ENCODE measurements at places on chromosomes 2 and 18.

DNA sequence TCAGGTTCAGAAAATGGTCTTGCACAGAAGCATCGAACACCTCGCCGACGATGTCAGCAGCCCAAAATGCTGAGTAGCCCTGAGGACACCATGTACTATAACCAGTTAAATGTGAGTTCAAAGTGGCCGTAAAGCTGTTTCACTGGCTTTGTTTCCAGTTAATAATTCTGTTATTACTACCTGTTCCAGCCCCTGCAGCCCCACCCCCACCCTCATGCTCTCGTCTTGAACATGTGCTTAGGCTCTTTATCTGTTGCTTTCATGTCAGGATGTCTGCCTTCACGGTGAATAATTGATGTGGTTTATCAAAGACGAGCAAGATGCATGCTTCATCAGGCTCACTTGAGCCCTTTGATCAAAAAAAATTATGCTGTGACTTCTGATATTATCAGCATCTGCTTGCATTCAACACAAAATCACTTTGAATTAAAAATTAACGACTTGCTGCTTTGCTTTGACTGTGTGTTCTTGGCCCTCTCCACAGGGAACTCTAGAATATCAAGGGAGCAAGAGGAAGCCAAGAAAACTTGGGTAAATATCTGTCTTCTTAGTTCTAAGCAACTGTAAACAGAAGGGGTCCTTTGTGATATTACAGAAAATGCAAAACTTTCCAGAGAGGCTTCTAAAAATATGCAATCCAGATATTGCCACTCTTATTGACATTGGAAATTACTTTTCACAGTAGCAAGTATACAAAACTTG is 63.4 kb upstream of the SP5 start:
- DNase-seq, result no peak

- no peak for DNase-seq
Observed at GRCh38 chr18:64330161-64330560, 181.3 kb upstream of the LINC00305 start.

- DNase-seq, result no peak
Observed at GRCh38 chr18:25233528-25234321, 118.2 kb downstream of the ZNF521 start.

GRCh38 chr2:238866656-238867277 is 18.9 kb downstream of the TWIST2 start:
- DNase-seq, result no peak

GRCh38 chr2:170401187-170401586 is 223.2 kb downstream of the MYO3B start:
- no peak for DNase-seq
